ENCODE measurements at places on chromosomes 13 and 19.
A peak's percentile ranks its signal among the peaks of the same experiment; 100 is the strongest.

DNA sequence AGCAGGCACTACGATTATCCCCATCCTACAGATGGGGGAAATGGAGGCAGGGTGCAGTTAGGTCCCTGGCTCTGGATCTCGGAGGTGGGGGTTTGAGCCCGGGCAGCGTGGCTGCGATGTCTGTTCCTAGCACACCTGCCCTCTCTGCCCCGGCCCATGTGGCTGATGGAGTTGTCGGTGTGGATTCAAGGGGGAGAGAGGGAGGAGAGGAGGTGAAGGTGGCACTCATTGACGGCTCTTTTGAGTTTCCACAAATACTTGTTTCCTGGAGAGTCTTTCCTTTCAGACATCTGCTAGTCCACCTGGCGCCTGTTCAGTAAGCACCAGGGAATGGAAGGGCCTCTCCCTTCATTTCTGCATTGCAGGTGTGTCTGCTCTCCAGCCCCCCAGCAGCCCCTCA lies 69.9 kb downstream of the ARHGEF18 start:
- no peak for DNase-seq

- DNase-seq = no peak
Observed at GRCh38 chr13:48144413-48145035, 49.6 kb upstream of the MED4 start.

- DNase-seq = no peak
Observed at GRCh38 chr13:103044056-103044455, 22.2 kb downstream of the SLC10A2 start.

- DNase-seq = no peak
Observed at GRCh38 chr13:30737511-30738337, 2.4 kb downstream of the ALOX5AP start.

GRCh38 chr19:19438366-19439175 lies 33.1 kb downstream of the GATAD2A start:
- no peak for DNase-seq

- DNase-seq = no peak
Observed at GRCh38 chr19:38703509-38703908, 40.8 kb downstream of the CAPN12 start.

- no peak for DNase-seq
Observed at GRCh38 chr13:24742977-24743376, 21.0 kb upstream of the RNF17 start.

DNA sequence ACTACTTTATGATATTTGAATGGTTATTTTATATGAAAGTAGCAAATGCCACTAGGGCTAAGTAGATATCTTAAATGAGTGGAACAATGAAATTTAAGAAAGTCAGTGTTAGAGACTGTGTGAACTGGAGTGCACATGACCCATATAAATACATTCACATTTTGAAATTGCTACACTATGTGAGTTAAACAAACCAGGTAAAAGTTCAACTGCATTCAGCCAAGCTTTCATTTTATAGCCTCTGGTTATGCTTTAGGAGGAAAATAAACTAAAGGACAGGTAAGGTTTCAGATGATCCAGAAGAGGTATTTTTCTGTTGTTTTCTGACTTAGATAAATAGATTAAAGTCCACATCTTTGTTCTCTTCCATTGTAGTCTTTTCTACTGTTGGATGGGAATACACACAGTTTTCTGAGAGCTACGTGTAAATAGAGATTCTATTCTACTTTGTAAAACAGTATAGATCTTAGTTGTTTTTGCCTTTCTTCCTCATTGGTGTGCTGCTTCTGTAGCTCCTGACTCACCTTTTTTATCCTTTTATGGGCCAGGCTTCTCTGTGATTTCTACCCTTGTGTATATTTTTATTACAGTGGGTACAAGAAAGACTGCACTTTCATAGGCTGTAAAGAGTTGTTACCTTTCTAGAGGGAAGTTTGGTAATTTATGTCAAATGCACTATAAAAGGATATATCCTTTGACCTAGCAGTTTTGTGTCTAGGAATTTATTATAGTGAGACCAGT lies 54.6 kb upstream of the KCTD4 start:
- DNase-seq = no peak

DNA sequence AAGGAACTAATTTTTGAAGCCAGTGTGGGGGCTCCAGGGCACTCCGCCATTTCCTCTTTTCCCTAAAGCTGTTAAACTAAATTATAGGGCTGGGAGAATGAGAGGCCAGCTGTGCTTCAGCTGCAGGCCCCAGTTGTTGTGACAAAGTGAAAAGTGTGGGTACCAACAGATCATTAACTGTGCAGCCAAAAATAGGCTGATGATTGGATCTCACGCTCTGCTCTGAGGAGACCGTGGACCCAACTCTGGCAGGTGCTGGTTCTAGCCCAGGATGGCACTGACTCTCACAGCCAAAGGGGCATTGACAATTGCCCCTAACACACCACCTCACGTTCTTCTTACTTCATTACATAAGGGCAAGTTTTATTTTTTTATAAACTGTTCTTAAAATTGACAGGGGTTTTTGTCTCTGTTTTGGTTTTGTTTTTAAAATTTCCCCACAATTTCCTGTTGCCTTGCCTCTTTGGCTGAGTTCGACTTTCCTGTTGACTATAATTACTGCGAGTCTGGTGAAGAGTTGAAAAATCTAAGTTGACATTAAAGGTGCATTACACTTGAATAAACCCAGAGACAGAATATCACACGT lies 391.0 kb downstream of the FGF9 start:
- DNase-seq = no peak

GRCh38 chr19:1744822-1745563 lies 8.3 kb upstream of the ONECUT3 start:
- no peak for DNase-seq

DNA sequence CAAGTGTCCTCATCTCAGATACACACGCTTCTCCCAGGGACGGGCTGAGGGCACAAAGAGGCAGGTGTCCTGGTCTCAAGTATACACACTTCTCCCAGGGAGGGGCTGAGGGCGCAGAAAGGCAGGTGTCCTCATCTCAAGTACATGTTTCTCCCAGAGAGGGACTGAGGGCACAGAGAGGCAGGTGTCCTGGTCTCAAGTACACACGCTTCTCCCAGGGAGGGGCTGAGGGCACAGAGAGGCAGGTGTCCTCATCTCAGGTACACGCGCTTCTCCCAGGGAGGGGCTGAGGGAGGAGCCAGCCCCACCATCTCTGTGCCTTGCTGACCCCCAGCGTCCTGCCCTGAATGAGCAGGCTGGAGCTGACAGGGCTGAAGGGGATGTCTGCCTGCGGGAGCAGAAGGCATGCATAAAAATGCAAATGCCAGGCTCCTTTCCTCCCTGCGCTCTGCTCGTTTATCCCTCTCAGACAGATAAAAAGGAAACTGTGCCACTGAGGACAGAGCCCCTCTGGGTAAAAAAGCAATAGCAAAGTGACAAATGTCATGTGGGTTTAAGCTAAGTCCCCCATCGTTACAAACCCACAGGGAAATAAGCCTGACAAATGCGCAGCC lies 96.1 kb upstream of the UQCRFS1 start:
- no peak for DNase-seq

DNA sequence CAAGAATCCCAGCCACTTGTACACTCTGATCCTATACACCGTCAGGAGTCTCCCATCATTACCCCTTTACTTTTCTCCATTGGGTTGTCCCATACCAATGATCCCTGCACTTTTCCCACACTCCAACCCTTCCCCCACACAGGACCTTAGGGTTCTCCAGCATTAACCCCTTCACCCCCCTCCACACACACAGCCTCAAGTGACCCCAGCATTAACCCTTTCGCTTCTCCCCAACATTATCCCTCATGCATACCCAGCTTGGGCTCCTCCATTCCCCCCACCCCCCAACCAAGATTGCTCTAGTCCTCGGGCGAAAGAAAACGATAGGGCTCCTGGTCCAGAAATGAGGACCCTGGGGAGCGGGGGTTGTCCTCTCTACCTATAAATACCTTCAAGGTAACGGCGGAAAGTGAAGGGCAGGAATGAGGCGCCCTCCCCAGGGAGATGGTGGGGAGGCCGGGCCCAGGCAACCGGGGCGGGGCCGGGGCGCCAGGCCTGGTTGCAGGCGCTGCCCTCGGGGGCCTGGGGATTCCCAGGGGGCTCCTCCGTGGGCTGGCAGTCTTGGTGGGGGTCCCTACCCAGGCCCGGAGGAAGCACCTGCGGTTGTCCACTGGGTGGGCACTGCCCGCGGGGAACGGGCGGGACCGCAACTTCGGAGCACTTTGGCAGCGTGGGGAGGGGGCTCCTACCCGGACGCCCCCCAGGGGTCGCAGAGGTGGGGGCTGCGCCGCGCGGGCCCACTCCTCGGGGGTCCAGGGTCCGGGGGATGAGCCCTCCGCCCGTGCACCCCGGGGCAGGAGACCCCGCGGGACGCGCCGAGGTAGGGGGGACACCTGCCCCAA lies 757 bp downstream of the WIZ start:
- no peak for DNase-seq

GRCh38 chr19:15869109-15869555 lies 28.7 kb downstream of the CYP4F2 start:
- DNase-seq = peak; percentile 36

DNA sequence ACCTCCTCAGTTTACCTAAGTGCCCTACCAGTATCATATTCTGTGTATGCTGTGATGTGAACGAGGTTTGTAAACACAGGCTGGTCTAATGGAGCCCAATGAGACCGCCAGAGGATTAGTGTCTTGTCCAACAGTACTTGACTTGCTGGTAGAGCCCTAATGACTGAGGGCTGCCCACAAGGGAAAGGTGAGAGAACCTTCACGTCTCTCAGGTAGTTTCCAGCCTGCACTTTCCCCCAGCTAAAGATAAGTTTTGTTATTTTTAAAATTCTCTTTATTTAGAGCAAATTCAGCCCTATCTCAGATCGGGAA lies 498 bp upstream of the RBM26 start:
- no peak for DNase-seq

DNA sequence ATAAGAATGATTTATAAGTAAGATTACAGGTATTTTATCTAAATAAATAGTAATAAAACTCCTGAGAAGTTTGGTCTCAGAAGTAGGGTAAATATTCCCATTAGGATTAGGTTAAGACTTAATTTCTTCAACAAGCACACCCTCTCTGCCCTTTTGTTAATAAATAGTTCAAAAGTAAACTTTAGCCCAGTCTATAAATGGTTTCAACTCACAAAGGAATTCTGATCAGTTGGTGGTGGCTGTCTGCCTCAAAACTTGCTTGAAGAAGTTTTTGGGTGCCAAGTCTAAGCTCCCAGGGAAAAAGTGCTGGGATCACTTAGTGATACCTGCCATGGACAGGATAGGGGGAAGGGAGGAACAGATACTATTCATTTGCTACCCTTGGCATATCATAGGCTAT lies 22.9 kb downstream of the MBNL2 start:
- DNase-seq = no peak

DNA sequence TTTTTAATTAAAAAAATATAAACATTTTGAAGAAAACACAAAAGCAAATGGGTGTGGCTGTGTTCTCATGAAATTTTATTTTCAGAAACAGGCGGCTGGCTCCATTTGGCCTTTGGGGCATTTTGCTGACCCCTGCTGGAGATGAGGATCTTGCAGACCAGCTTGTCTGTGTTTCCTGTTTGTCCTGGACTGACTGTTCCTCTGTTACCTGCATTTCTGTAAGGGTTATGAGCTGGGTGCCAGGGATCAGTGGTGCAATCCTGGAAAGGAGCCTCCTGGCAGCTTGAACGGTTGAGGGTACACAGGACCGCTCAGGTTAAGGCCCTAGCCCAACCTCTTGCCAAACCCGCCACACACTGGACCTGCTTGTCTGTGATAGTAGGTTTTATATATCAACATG lies 49.9 kb downstream of the ZNF787 start:
- no peak for DNase-seq

DNA sequence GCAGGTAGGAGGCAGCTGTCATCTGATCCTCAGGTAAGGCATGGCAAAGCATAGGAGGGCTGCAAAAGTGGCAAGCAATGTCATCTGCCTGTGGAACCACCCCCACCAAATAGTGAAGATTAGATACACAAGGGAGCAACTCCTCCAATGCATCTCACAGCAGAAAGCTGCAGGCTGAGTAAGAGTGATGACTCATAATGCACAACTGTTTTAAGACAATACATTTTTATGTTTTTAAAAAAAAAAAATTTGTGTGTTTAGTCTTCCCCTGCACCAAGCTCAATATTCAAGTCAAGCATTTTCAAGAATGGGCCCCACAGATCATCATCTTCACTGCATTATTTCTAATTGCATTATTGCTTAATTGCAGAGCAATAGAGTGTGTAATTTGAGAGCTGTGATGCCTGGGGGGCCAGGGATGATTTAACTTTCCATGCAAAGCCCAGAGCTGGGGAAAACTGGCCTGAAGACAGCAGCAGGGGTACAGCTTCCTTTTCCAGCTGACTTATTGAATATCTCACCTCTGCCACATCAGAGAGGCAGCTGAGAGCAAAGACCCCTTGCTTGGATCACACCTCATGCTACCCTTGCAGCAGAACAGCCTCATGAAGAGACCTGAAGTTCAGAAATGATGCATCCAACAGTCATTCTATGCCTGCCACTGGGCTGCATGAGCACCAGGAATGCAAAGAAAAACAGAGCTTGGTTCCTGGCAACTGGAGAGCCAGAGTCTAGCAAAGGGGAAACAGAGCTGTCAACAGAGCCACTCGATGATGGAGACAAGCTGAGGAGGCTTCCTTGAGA lies 22.7 kb upstream of the POP4 start:
- DNase-seq = no peak

DNA sequence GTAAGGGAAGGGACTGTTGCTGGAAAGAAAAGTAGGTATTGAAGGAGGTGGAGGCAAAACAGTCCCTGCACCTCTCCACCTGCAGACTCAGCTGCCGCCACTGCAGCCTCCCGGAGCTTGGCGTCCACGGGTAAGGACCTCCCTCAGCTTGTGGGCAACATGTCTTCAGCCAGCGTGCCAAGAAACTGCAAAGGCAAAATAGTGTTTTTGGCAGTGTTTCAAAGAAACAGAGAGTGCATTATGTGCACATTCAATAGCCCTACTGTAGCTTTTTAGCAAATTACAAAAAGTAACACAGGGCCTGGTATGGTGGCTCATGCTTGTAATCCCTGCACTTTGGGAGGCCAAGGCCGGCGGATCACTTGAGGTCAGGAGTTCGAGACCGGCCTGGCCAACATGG lies 57.4 kb downstream of the ATP11A start:
- no peak for DNase-seq

GRCh38 chr13:42597505-42597904 lies 23.6 kb downstream of the TNFSF11 start:
- no peak for DNase-seq

GRCh38 chr13:77329133-77329910 lies 2.4 kb upstream of the MYCBP2 start:
- peak; percentile 81 for DNase-seq

- no peak for DNase-seq
Observed at GRCh38 chr19:16160943-16161560, 12.3 kb downstream of the CIB3 start.

- peak; percentile 99 for DNase-seq
Observed at GRCh38 chr19:39480337-39481228, at the start of gene TIMM50. TIMM50 (plus strand) TSS chr19:39480838; CDS start chr19:39480854, 16 bp downstream.

GRCh38 chr19:869245-870177 lies 10.0 kb downstream of the CFD start:
- DNase-seq = no peak

DNA sequence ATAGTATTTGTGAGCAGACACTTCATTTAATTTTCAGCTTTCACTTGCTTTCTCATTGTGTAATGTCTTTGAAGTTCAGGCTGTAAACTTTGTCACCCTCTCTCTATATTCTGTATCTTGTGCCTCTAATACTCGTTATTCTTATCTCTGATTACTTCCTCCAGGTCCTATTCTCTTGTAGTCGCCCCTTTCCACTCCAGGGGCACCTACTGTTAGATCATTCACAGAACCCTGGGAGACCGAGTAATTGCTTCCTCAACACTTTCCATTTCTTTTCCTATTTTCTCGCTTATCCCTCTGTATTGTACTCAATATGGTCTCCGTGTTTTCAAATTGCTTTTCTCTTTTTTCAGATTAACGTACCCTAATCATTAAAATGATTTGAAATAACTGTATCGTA lies 93.9 kb upstream of the TDRD3 start:
- no peak for DNase-seq

GRCh38 chr13:73421310-73421912 lies 362.6 kb downstream of the KLF5 start:
- no peak for DNase-seq
